ENCODE measurements at places on chromosomes 16 and 17.
A peak's percentile ranks its signal among the peaks of the same experiment; 100 is the strongest.

- no peak for DNase-seq
These were observed 84.3 kb downstream of the BMERB1 start for GRCh38 chr16:15518381-15519351.

- DNase-seq = no peak
These were observed 1.5 kb downstream of the PITPNM3 start for GRCh38 chr17:6554871-6555330.

- DNase-seq = no peak
These were observed 9.4 kb downstream of the METTL9 start for GRCh38 chr16:21608639-21609328.

- DNase-seq = no peak
These were observed 20.2 kb downstream of the SPNS2 start for GRCh38 chr17:4518901-4519300.

DNA sequence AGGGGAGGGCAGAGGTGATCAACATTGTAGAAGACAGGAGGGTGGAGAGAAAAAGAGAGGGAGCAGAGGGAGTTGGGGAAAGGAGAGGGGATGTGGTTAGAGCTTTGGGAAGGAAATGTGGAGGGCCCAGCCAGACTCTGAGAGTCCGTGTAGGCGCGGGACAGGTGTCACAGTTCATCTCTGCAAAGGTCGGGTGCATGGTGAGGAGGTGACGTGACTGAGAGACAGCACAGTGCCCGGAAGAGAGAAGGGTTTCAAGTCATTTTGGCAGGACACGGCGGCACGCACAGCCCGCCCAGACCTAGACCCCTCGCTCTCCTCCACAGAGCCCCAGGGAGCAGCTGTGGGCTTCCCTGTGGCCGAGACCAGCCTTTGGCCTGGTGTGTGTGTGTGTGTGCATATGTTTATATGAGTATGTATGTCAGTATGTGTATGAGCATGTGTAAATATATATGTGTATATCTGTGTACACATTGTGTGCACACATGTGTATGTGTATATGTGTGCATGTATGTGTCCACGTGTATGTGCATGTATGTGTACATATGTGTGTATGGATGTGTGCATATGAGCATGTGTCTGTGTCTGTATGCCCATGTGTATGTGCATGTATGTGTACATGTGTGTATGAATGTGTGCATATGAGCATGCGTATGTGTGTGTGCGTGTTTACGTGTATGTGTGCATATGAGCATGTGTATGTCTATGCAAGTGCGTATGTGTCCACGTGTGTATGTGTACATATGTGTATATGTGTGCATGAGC lies 104.6 kb downstream of the SEC14L1 start:
- no peak for DNase-seq

GRCh38 chr17:50944054-50944901 lies 78.1 kb upstream of the TOB1 start:
- peak; percentile 59 for DNase-seq

- no peak for DNase-seq
These were observed 5.4 kb upstream of the NUP85 start for GRCh38 chr17:75199886-75200618.

- no peak for DNase-seq
These were observed 14.5 kb upstream of the TNRC6C start for GRCh38 chr17:77943971-77944370.

DNA sequence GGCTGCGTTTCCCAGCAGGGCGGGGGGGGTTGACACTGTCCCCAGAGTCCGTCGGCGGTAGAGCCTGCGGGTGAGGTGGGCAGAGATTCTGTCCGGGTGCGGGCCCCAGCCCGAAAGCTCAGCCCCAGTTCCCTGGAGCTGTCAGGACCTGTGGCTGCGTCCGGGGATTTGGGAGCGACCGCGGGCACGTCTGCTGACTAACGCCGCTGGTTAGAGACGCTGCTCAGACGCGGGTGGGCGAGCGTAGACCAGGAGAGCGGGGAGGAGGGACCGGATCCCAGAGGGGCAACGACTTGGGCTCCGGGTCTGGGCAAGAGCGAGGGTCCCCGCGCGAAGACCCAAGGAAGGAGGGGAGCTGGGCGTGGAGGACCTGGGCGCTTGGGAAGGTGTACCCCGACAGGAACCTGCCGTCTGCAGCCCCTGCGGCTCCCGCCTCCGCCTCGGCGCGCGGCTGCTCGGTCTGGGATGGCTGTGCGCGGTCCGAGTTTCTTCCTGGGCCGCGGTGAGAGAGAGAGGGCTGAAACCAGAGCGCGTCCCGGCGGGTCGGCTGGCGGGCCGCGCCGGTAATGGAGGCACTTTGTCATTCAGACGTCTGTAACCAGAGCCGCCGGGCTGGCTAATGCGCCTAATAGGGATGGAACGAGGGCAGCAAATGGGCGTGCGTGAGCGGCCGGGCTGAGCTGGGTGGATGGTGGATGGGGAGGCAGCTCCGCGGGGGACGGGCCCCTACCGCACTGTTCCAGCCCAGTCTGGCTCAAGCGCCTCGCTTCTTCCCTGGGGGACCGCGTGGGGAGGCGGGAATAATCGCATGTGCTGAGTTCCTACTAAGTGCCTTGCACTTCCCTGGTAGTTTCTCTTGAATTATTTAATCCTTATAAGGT lies 2.3 kb downstream of the NGFR start:
- no peak for DNase-seq

DNA sequence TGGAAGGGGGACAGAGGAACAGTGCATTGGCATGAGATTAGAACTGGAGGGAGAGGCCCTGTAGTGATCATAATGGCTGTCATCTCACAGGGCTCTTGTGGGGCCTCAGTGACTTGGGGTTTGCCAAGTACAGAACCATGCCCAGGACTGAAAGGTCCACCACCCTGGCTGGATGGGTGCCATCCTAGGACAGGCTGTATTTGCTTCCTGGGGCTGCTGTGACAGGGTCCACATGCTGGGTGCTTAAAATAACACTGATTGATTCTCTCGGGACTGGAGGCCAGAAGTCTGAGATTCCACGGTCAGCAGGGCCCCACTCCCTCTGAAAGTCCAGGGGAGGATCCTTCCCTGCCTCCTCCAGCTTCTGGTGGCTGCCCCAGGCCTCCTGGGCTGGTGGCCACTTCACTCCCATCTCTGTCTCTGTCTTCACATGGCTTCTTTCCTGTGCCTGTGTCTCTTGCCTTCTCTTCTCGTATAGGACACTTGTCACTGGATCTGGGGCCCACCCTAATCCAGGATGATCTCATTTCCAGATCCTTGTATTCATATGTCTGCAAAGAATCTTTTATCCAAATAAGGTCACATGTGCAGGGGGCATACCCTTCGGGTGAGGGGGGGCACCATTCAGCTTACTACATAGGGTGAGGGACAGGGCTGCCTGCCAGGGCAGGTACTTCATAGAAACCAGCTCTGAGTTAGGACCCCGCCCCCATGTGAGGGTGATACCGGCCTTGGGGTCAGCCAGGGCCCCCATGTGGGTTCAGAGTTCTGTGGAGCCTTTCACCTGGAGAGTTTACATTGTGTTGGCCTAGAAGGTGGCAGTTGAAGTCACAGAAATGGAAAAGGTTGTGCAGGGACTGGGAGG lies 52.6 kb downstream of the USP22 start:
- DNase-seq = no peak

GRCh38 chr16:83888672-83889044 lies 10.3 kb upstream of the MLYCD start:
- DNase-seq = no peak

- DNase-seq = no peak
These were observed 56.1 kb downstream of the B9D1 start for GRCh38 chr17:19306160-19307111.

- DNase-seq = no peak
These were observed at the start of gene STAT5A for GRCh38 chr17:42287977-42288802. TSS of gene STAT5A (plus strand) at chr17:42288498. CDS start at chr17:42289412, 914 bp downstream.

GRCh38 chr16:46857368-46857945 lies 26.5 kb upstream of the C16orf87 start:
- DNase-seq = peak; percentile 50

Measured in H4 (cell line).